Endodermal cell (in vitro differentiated cells): ENCODE measurements at places on chromosomes 6 and 20. TPM values are rescaled to one million over a fixed set of nuclear protein-coding genes. Genes with fewer than 3 reads are reported as not detected.

GRCh38 chr6:56169366-56169765 lies 78.0 kb downstream of the COL21A1 start:
- H3K36me3 ChIP-seq, result no peaks in the 10 kb centered on the region
- no peak overlapping the region for H3K4me3 ChIP-seq
- no peak for DNase-seq
- H3K4me1 ChIP-seq, result no peaks in the 10 kb centered on the region

GSTA2 gene
- total RNA-seq, result 1.6 and 1.7 TPM in 2 replicates

GRCh38 chr20:51702556-51702955 lies 65.6 kb downstream of the ATP9A start:
- H3K36me3 ChIP-seq, result no peaks in the 10 kb centered on the region
- DNase-seq, result no peak
- no peak overlapping the region for H3K4me3 ChIP-seq
- H3K4me1 ChIP-seq, result peaks cover 34% of the 10 kb centered on the region
- H3K27ac ChIP-seq, result no peak overlapping the region
- H3K27me3 ChIP-seq, result no peaks in the 10 kb centered on the region

ULBP1 gene
- total RNA-seq, result 0.34 and 0.55 TPM in 2 replicates

GRCh38 chr6:16200321-16200883 lies 38.0 kb upstream of the GMPR start:
- H3K4me3 ChIP-seq, result no peak overlapping the region
- no peaks in the 10 kb centered on the region for H3K4me1 ChIP-seq
- no peaks in the 10 kb centered on the region for H3K36me3 ChIP-seq
- no peak overlapping the region for H3K27ac ChIP-seq
- no peak for DNase-seq

- H3K36me3 ChIP-seq, result peaks cover 19% of the 10 kb centered on the region
- no peak overlapping the region for H3K27ac ChIP-seq
- no peak overlapping the region for H3K4me3 ChIP-seq
These were observed 168.4 kb downstream of the WDR27 start for GRCh38 chr6:169533301-169534038.

- DNase-seq, result no peak
- no peaks in the 10 kb centered on the region for H3K27me3 ChIP-seq
- H3K36me3 ChIP-seq, result no peaks in the 10 kb centered on the region
- H3K4me1 ChIP-seq, result no peaks in the 10 kb centered on the region
- H3K4me3 ChIP-seq, result no peak overlapping the region
These were observed 38.5 kb upstream of the CAP2 start for GRCh38 chr6:17354700-17355403.

GRCh38 chr20:43975096-43975768 lies 60.6 kb downstream of the TOX2 start:
- H3K36me3 ChIP-seq, result no peaks in the 10 kb centered on the region
- H3K27me3 ChIP-seq, result no peaks in the 10 kb centered on the region
- no peak for DNase-seq
- H3K4me1 ChIP-seq, result no peaks in the 10 kb centered on the region
- no peak overlapping the region for H3K27ac ChIP-seq
- H3K4me3 ChIP-seq, result no peak overlapping the region

FOXC1 gene
- total RNA-seq, result 9.6 to 10.5 TPM (median 10.1 TPM) in 3 replicates

GRCh38 chr6:99013661-99014060 lies 65.9 kb upstream of the FBXL4 start:
- H3K27ac ChIP-seq, result no peak overlapping the region
- no peak overlapping the region for H3K4me3 ChIP-seq
- no peaks in the 10 kb centered on the region for H3K36me3 ChIP-seq
- no peak for DNase-seq
- H3K4me1 ChIP-seq, result peaks cover 7% of the 10 kb centered on the region
- no peaks in the 10 kb centered on the region for H3K27me3 ChIP-seq

DNA sequence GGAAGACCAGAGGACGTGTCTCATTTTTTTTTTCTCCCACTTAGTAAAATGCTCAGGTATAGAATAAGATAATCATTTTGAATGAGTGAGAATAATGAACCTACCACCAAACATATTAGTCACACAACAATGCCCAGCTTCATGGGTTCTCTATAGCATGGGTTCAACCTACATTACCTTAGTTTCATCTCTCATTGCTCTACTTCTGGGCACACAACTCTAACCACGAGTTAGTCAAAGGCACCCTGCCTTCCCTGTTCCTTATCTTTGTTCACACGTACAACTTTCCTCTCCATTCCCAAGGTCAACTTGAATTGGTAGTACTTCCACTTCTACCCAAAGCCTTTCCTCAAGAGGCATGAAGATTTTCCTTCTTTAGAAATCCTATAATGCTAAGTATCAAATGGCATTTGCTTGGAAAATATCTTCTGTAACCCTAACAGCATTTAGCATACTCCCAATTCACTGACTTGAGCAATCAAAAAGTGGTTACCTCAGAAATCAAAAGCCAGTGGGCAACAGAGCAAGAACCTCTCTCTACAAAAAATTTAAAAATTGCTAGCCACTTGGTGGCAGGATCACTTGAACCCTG lies 20.9 kb downstream of the DEK start:
- no peaks in the 10 kb centered on the region for H3K4me1 ChIP-seq
- no peak for DNase-seq
- no peaks in the 10 kb centered on the region for H3K27me3 ChIP-seq
- peaks cover 94% of the 10 kb centered on the region for H3K36me3 ChIP-seq
- H3K4me3 ChIP-seq, result no peak overlapping the region

- no peaks in the 10 kb centered on the region for H3K27me3 ChIP-seq
- no peaks in the 10 kb centered on the region for H3K36me3 ChIP-seq
- DNase-seq, result no peak
- no peaks in the 10 kb centered on the region for H3K4me1 ChIP-seq
- no peak overlapping the region for H3K4me3 ChIP-seq
These were observed 125.2 kb downstream of the KIF6 start for GRCh38 chr6:39599973-39600372.

DNA sequence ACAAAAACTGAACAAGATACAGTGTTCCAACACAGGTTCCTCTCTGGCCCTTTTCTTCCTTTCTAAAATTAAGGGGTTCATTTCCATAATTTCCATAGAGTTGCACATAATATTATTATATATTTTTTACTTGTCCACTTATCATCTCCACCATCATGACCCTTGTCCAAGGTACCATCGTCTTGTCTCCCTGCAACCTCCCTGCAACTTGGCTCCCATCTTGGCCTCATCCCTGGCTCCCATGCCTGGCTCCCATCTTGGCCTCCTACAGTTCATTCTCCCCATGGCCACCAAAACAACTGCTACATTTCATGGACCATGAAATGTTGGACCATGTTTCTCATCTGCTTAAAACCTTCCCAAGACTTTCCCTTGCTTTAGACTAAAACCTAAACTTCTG lies 3.1 kb upstream of the KCNB1 start:
- no peak overlapping the region for H3K27ac ChIP-seq
- no peak overlapping the region for H3K4me3 ChIP-seq
- H3K36me3 ChIP-seq, result no peaks in the 10 kb centered on the region
- peaks cover 37% of the 10 kb centered on the region for H3K27me3 ChIP-seq
- no peak for DNase-seq

B3GAT2 gene
- total RNA-seq, result 0.42 and 0.54 TPM in 2 replicates

DNA sequence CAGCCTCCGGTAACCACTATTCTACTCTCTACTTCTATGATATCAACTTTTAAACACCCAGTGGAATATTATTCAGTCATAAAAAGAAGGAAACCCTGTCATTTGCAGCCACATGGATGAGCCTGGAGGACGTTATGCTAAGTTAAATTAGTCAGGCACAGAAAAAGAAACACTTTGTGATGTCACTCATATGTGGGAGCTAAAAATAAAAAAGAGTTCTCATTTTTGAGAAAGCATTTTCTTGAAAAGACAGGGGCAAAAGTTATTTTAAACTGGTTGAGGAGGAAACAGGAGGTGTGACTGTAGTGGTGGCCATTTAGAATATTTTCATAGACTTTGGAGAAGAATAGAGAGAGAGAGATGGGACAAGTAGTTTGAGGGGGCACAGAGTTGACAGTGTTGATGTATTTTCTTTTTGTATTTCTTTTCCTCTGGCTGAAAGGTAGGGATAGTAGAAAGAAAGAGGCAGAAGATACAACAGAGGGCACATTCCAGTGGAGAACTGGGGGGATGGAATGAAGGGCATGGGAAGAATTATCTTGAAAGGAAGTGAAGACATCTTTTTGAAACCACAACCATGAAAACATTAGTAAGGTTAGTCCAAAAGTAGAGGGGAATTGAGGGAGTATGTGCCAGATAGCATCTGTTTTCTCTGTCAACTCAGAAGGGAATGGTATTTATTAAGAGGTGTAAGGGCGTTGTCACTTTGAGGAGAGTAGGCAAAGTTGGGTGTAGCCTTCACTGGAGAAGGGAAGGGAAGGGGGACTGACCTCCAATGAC lies 181.3 kb upstream of the GMDS start:
- no peaks in the 10 kb centered on the region for H3K27me3 ChIP-seq
- H3K36me3 ChIP-seq, result no peaks in the 10 kb centered on the region
- no peaks in the 10 kb centered on the region for H3K4me1 ChIP-seq

DNA sequence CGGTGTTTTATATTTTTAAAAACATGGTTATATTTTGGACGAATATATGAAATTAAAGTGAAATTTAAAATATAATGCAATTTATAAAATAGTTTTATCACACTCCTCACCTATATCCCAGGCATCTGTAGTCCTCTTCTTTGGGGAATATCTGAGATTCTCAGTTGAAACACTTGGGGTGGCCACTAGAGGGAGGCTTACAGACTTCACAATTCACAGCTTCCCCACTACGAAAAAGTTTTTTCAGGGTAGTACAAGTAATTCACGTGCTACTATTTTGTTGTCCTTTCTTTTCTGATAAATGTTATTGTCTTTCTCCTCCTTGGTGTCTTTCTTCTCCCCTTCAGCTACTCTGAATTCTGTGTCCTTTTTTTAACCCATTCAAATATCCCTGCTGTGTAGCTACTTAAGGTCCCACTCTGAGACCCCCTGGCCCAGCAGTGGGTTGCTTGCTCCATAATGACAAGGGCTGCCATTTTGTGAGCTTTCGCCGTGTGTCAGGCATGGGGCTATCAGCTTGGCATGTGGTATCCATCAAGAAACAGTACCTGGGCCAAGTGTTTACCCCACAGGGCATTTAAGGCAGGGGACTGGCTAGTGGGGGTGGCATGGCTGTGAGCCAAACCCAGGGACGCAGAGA lies 43.6 kb upstream of the PHACTR3 start:
- no peak for DNase-seq
- no peak overlapping the region for H3K4me3 ChIP-seq
- no peaks in the 10 kb centered on the region for H3K36me3 ChIP-seq
- H3K4me1 ChIP-seq, result no peaks in the 10 kb centered on the region
- H3K27me3 ChIP-seq, result peaks cover 5% of the 10 kb centered on the region

DNA sequence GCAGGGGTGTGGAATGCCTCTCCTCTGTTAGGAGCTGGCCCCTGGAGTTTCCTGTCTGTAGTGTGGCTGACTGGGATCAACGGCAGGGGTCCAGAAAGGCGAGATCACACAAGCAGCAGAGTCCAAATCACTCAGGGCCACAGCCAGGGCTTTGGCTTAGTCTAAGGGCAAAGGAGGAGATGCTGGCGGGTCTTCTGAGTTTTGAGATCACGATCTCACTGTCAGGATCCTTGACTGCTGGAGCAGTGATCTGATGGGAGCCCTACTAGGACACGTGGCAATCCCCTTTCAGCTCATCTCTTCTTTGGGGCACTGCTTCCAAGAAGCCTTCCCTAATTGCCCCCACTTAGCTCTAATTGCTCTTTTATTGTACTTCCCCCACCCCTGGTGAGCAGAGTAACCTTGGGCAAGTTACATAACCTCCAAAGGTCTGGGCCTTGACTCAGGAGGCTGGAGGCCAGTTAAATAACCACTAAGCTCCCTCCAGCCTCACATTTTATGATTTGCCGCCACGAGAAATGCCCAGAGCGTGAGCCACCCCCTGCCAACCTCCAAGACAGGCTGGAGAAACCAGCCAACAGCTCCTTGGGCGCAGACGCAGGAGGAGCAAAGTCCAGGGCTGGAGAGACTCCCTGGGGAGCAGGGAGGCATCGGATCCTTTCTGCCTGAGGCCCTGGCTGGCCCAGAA lies 12.0 kb downstream of the KCNK5 start:
- H3K27ac ChIP-seq, result no peak overlapping the region
- peaks cover 14% of the 10 kb centered on the region for H3K36me3 ChIP-seq
- no peak overlapping the region for H3K4me3 ChIP-seq
- H3K4me1 ChIP-seq, result peaks cover 28% of the 10 kb centered on the region
- DNase-seq, result peak; percentile 75

C6orf15 gene
- not detected in 3 replicates for total RNA-seq

- DNase-seq, result no peak
- no peak overlapping the region for H3K27ac ChIP-seq
- H3K27me3 ChIP-seq, result no peaks in the 10 kb centered on the region
These were observed 529.6 kb upstream of the RNF217 start for GRCh38 chr6:124432620-124433019.

TBXT gene
- 2.3 and 2.4 TPM in 2 replicates for total RNA-seq

GRCh38 chr6:7341989-7342742 lies 29.2 kb upstream of the SSR1 start:
- H3K4me1 ChIP-seq, result peaks cover 4% of the 10 kb centered on the region
- H3K4me3 ChIP-seq, result peak overlapping the region; percentile 45
- no peak overlapping the region for H3K27ac ChIP-seq
- H3K27me3 ChIP-seq, result no peaks in the 10 kb centered on the region
- no peak for DNase-seq
- H3K36me3 ChIP-seq, result peaks cover 11% of the 10 kb centered on the region

DNA sequence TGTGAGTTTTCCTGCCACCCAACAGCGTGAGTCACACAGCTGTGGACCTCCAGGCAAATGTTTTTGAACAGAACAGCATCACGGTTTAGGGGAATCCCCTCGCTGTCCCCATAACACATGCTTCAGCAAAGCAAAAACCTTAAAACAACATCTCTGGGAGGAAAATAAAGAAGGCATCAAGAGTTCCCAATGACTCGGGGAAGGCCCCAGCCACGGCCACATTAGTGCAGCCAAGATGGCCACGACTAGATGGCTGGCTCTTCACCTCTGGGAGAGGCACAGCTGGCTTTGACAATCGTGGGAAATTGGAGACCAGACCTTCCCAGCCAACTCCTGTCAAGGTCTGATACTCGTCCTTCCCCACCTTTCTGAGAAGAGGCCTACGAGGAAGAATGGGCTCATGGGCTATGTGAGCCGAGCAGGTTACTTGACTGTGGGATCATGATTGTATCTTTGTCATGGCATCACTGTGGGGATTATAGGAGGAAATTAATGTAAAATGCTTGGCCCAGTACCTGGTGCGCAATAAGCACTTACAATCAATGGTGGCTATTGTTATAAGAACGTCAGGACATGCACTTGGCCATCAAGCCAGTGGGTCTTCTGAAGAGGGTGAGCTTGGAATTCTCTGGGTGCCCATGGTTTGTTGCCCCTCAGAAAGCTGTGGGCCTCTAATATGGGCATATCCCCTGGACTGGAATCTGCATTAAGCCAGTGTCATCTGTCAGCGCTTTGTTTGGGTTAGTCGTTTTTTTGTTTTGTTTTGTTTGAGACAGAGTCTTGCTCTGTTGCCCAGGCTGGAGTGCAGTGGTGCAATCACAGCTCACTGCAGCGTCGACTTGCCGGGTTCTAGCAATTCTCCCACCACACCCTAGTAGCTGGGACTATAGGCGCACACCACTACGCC lies 43.6 kb downstream of the FGD2 start:
- H3K4me3 ChIP-seq, result no peak overlapping the region
- no peaks in the 10 kb centered on the region for H3K36me3 ChIP-seq
- H3K27ac ChIP-seq, result no peak overlapping the region
- DNase-seq, result no peak
- no peaks in the 10 kb centered on the region for H3K27me3 ChIP-seq
